ENCODE measurements at places on chromosomes 5 and 9. TPM values are rescaled to one million over a fixed set of nuclear protein-coding genes. Genes with fewer than 3 reads are reported as not detected.

Gene SPATA31A3
- not detected for total RNA-seq

Gene LHX3
- not detected for total RNA-seq

Gene FAM153A
- total RNA-seq = 33.7 TPM

Gene DMRT3
- not detected for total RNA-seq

Gene CHSY3
- not detected for total RNA-seq

Gene OGN
- not detected for total RNA-seq

Gene ANKRD34B
- total RNA-seq = not detected

All from activated CD4-positive, alpha-beta memory T cell treated with anti-CD3 and anti-CD28 coated beads, Interleukin-2, amount 10 ng/mL, durations not matched to agents 7 days and 5 days (primary cell).